Inflammatory macrophage treated with lipopolysaccharide for 4 hours (primary cell): ENCODE measurements at places on chromosomes 11 and 22.

DNA sequence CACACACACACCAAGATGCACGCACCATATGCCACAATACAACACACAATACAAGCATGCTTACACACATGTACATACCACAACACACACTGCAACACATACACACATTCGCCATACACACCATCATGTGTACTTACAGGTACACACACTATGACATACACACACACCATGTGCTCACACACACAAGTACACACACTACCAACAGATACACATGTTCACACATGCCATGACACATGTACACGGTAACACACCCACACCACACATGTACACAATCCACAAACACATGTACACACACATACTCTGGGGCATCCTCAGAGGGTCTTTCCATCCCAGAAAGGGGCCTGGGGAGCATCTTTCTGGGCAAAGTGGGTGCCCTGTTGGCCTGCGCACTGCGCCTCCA, 82.2 kb downstream of the ST3GAL4 start:
- DNase-seq, result no peak

GRCh38 chr11:85086504-85087284, 540.5 kb downstream of the DLG2 start:
- no peak for DNase-seq

DNA sequence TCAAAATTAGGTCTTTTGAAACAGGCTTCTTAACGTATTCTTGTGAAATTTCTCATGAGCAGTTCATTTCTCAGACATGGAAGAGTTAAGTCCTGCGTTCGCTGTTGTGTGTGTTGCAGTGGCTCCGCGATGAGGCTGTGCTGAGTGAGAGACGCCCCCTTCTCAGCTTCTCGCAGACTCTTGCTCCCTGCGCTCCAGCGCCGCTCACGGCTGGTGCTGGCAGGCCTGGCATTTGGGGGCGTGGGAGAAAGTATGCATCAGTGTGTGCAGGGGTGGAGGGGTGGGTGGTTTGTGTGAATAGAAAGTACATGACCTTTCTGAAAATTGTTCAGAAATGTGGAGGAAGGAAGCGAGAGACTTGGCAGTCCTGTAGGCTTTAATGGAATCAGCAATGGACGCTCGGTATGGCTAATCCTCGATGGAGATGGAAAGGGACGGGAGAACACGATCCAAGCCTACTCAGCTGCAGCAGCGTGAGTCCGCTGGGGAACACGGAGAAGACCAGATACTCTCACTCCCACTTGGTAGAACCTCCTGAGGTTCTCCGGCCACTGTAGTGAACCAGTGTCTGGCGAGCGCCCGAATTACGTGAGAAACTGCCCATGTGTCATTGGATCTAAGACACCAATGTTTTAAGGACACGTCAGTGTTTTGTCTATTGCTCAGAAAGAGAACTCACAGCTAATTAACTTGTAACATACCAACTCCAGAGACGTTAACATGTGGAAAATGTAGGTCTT, 5.9 kb downstream of the TAB1 start:
- DNase-seq, result no peak

DNA sequence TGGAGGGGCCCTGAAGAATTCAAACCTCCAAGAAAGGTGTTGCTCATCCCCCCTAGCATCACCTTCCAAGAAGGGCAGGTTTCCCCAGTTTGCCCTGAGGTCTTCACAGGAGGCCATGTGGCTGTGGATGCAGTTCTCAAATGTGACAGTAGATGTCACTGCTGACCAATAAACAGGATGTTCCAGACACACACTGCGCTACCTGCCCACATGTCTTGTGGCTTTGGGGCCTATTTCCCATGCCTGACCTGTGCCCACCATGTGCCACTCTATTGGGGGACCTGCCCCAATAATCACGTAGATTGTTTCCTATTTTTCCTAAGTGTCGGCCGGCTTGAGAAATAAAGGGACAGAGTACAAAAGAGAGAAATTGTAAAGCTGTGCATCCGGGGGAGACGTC, 4.5 kb downstream of the GSTT2 start:
- peak; percentile 44 for DNase-seq
